Astrocyte of the spinal cord (primary cell): ENCODE measurements at places on chromosomes 5 and 9.

GRCh38 chr5:146548781-146549449 lies 32.9 kb upstream of the GPR151 start:
- no peak for DNase-seq

DNA sequence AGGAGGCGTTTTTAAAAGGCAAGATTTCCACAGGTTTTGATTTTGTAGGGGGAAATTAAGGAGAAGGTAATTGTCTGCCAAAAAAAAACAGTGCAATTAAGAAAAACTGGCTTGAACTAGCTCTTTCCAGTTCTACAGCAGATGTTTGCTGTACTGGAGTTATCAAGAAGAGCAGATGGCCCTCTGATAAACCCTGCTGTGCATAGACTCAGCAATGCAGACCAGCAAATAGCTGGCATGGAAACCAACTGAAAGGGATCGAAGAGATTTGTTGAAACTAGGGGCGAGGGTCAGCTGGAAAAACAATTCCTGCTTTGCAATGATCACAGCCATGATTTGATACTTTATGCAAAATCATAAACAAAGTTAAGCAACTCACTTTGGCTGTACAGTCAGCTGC lies 17.8 kb upstream of the BHMT start:
- no peak for DNase-seq

- no peak for DNase-seq
These were observed 649.6 kb upstream of the RORB start for GRCh38 chr9:73847536-73847935.

- peak; percentile 70 for DNase-seq
These were observed 348.5 kb downstream of the TMEM232 start for GRCh38 chr5:110377943-110378342.

DNA sequence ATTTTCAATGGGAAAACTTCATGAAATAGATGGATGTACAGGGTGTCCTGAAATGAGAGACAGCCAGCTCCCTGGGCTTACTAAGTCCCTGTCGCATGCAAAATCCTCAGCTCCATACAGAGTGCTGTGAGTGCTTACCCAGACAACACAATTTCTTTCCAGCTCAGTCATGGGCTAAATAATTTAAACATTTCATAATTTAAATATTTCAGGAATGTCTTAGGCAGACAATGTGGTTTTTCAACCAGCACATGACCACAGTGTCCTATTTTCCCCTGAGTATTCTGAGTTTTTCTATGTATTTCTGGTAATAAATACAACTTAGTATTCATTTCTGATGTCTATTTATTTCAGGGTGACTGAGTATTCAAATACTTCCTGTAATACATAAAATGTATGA lies 188.5 kb upstream of the SNX2 start:
- DNase-seq, result peak; percentile 34

DNA sequence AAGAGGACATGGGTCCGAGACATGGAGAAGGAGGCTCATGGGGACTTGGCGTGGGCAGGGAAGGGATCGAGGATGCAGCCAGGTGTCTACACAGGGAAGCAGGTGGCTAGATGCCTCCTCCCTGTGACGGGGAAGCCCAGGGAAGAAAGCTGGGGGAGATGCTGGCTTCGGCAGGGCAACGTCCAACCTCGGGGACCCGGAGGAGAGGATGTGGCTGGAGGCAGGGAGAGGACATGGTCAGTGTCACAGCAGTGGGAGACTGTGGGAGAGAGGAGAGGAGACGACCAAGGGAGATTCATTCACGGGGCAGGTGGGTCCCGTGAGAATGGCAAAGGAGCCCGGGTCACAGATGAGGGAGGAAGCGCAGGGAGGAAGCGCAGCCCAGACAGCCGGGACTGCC lies 73.2 kb upstream of the PHYKPL start:
- no peak for DNase-seq

- no peak for DNase-seq
These were observed 25.8 kb upstream of the TPD52L3 start for GRCh38 chr9:6302417-6302816.

DNA sequence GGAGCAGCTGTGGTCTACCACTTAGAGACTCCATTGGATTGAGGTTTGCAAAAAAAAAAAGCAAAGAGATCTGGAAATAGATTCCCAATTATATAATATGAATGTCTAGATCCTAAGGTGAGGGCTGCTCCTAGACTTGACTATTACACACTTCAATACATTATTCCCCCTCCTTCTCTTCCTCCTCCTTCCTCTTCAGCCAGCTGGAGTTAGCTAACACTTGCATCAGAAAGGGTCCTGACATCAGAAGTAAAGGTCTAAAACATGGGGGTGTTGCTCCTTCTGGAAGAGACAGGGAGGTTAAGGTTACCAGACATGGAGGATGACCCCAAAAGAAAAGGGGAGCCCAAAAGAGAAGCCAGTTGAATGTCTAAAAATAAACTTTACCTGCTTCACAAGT lies 12.9 kb upstream of the NR3C1 start:
- no peak for DNase-seq

GRCh38 chr5:79171635-79172245 lies 60.1 kb downstream of the BHMT start:
- DNase-seq, result no peak
